ENCODE measurements at places on chromosomes 2 and 18. TPM values are rescaled to one million over a fixed set of nuclear protein-coding genes. Genes with fewer than 3 reads are reported as not detected.

The COL4A4 gene
- total RNA-seq = 3.0 TPM

The TMEM247 gene
- total RNA-seq = not detected

The TDRD15 gene
- not detected for total RNA-seq

The CYP27A1 gene
- total RNA-seq = 3.3 TPM

DNA sequence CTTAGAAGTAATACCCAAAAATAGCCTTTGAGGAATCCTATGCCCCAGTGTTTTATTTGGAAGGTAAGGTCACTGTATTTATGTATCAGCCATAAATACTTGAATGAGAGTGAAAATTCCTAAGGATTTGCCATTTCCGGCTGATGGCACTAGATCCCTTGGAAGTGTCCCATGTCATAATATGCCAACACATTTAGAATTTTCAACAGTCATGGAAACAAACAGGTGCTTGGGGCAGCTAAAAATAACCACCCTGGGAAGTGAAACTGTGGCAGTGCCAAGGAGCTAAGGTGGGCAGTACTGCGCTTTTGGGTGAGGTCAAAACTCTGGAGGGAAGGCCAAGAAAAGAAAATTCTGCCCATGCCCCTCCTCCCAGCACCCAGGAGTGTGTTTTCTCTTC is 80.2 kb downstream of the TCF7L1 start:
- no peaks in the 10 kb centered on the region for H3K27me3 ChIP-seq
- H3K4me1 ChIP-seq = no peaks in the 10 kb centered on the region
- no peak overlapping the region for H3K4me3 ChIP-seq
- H3K27ac ChIP-seq = no peak overlapping the region
- DNase-seq = no peak

DNA sequence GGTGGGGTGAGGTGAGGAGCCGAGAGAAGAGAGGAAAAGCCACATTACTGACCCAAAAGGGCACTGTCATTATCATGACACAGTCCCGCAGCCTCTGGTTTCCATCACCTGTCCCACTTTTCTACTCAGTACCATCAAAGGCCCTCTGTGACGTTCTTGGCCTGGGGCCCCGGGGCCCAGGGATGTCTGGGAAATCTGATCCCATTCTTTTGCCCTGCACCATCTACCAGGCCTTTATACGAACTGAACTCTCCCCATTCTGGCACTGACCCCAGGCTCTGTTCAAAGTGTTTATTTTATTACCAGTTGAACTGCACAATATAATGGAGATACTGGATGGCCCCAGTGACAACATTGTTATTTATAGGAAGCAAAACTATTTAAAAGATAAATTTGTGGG is 89.1 kb downstream of the COL6A3 start:
- H3K36me3 ChIP-seq = no peaks in the 10 kb centered on the region
- no peaks in the 10 kb centered on the region for H3K4me1 ChIP-seq
- H3K27ac ChIP-seq = peak overlapping the region; percentile 26
- no peak overlapping the region for H3K4me3 ChIP-seq
- no peaks in the 10 kb centered on the region for H3K27me3 ChIP-seq
- DNase-seq = no peak

- no peaks in the 10 kb centered on the region for H3K36me3 ChIP-seq
- DNase-seq = no peak
- H3K27me3 ChIP-seq = no peaks in the 10 kb centered on the region
- H3K27ac ChIP-seq = no peak overlapping the region
These were observed 39.3 kb upstream of the NRXN1 start for GRCh38 chr2:51071191-51071590.

- no peaks in the 10 kb centered on the region for H3K27me3 ChIP-seq
- no peaks in the 10 kb centered on the region for H3K4me1 ChIP-seq
- no peak overlapping the region for H3K4me3 ChIP-seq
- no peak overlapping the region for H3K27ac ChIP-seq
- DNase-seq = no peak
These were observed 25.6 kb downstream of the ZNF407 start for GRCh38 chr18:74623047-74623816.

- no peaks in the 10 kb centered on the region for H3K36me3 ChIP-seq
- no peaks in the 10 kb centered on the region for H3K27me3 ChIP-seq
- H3K27ac ChIP-seq = no peak overlapping the region
- no peak for DNase-seq
These were observed 523.1 kb upstream of the HS6ST1 start for GRCh38 chr2:128841803-128842202.

- no peaks in the 10 kb centered on the region for H3K4me1 ChIP-seq
- no peak overlapping the region for H3K27ac ChIP-seq
- H3K27me3 ChIP-seq = no peaks in the 10 kb centered on the region
- no peak for DNase-seq
- no peak overlapping the region for H3K4me3 ChIP-seq
- peaks cover 5% of the 10 kb centered on the region for H3K36me3 ChIP-seq
These were observed 41.4 kb downstream of the STEAP3 start for GRCh38 chr2:119264781-119265692.

DNA sequence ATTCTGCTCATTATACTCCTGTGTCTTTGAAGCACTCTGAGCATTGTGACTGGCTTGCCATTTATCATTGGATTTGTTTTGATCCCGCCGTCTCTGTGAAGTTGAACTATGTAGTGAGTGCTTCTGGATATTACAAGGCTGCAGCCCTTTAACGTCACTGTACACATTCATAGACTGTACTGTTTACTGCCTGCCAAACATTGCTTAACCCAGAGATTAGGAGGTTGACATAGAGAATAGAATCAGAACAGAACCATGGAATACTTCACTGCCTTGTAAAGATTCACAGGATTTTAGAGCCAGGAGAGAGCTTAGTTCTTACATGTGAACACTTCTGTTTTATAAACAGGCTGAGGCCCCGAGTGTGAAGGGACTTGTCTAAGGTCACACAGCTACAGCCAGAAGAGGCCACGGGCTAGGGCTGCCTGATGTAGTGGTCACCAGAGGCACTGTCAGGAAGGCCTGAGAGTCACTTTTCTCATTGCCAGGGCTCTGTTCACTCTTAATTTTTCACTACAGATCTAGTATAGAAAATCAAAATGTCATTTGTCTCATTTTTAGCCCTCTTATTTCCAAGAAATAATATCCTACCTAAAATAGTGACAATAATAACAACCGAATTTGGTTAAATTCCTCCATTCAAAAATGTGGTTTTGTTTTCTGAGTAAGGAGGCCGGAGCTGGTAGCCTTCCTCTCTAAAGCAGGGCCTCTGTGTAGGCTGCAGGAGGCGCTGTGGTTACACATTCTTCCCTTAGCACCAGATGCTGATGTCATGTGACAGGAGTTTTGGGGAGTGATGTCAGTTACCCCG is 87.9 kb downstream of the UGGT1 start:
- no peak overlapping the region for H3K4me3 ChIP-seq
- no peaks in the 10 kb centered on the region for H3K27me3 ChIP-seq
- peak overlapping the region; percentile 75 for H3K27ac ChIP-seq
- peaks cover 70% of the 10 kb centered on the region for H3K36me3 ChIP-seq
- H3K4me1 ChIP-seq = peaks cover 9% of the 10 kb centered on the region

- H3K4me3 ChIP-seq = no peak overlapping the region
- no peak overlapping the region for H3K27ac ChIP-seq
- H3K27me3 ChIP-seq = no peaks in the 10 kb centered on the region
These were observed 667.1 kb downstream of the IRS1 start for GRCh38 chr2:226132323-226133215.

GRCh38 chr2:171587567-171587966 is 65.3 kb downstream of the CYBRD1 start:
- H3K27me3 ChIP-seq = no peaks in the 10 kb centered on the region
- no peak for DNase-seq

DNA sequence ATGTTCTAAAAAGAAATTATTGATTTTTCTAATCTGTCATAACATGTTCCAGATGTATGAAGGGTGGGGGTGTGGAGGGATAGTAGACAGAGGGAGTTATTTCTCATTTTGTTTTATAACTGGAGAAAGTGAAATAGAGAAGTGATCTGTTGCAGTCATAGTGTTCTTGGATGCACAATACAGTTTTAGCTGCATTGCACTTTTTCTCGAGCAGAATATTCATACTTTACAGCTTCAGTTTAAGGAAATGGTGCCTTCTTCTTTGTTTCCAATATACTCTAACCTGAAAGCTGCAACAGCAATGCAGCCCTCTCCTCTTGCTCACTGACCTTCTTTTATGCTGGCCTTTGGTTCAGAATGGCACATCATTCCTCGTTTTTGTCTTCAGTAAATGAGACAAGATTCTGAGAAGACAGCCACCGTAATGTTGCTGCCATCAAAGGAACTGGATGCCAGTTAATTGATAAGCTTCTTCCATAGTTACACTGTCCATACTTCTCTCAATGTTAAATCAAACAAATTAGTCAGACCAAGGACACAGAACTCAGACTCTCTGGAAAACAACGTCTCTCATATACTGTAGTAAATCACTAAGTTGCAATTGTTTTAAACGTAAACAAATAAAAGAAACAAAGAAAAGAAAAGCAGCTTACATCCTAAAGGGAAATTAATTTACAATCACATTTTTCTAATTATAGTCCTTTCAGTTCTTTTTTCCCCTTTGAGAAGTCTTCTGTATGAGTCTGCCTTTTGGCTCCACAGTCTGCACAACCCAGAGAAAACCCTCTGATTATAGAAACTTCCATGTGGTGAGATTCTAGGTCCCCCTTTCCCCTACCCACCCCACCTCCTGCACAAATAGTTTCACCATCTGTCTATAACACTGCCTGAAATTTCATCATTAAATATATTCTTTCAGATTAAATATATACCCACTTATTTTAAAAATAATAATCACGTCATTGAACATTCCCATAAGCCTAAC is 97.4 kb upstream of the UGP2 start:
- H3K27me3 ChIP-seq = no peaks in the 10 kb centered on the region
- H3K4me3 ChIP-seq = no peak overlapping the region
- no peak for DNase-seq

- H3K27me3 ChIP-seq = no peaks in the 10 kb centered on the region
- H3K36me3 ChIP-seq = no peaks in the 10 kb centered on the region
- H3K4me1 ChIP-seq = no peaks in the 10 kb centered on the region
- no peak for DNase-seq
- H3K4me3 ChIP-seq = no peak overlapping the region
- H3K27ac ChIP-seq = no peak overlapping the region
These were observed 4.7 kb downstream of the GNLY start for GRCh38 chr2:85698880-85699254.

DNA sequence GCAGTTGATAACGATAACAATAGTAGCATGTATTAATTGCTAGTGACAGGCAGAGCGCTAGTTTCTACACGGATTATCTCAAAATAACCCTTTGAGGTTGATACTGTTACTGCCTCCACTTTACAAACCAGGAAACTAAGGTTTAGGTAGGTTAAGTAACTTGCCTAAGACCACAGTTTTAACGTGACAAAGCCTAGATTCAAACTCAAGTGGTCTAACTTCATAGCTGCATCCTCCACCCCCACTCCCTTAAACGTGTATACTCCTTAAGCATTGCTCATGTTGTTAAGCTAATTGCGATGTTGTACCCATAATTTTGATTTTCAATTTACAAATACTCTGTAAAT is 1.2 kb downstream of the ME2 start:
- H3K4me3 ChIP-seq = peak overlapping the region; percentile 51
- no peaks in the 10 kb centered on the region for H3K27me3 ChIP-seq
- DNase-seq = no peak
- H3K27ac ChIP-seq = peak overlapping the region; percentile 85
- peaks cover 21% of the 10 kb centered on the region for H3K4me1 ChIP-seq
- no peaks in the 10 kb centered on the region for H3K36me3 ChIP-seq

- DNase-seq = no peak
- H3K27me3 ChIP-seq = peaks cover 10% of the 10 kb centered on the region
- no peaks in the 10 kb centered on the region for H3K36me3 ChIP-seq
These were observed 100.5 kb upstream of the LMAN1 start for GRCh38 chr18:59459369-59460071.

GRCh38 chr2:74033375-74033774 is 48.7 kb downstream of the TET3 start:
- no peak overlapping the region for H3K4me3 ChIP-seq
- no peak for DNase-seq
- no peaks in the 10 kb centered on the region for H3K27me3 ChIP-seq
- no peaks in the 10 kb centered on the region for H3K4me1 ChIP-seq
- no peaks in the 10 kb centered on the region for H3K36me3 ChIP-seq

DNA sequence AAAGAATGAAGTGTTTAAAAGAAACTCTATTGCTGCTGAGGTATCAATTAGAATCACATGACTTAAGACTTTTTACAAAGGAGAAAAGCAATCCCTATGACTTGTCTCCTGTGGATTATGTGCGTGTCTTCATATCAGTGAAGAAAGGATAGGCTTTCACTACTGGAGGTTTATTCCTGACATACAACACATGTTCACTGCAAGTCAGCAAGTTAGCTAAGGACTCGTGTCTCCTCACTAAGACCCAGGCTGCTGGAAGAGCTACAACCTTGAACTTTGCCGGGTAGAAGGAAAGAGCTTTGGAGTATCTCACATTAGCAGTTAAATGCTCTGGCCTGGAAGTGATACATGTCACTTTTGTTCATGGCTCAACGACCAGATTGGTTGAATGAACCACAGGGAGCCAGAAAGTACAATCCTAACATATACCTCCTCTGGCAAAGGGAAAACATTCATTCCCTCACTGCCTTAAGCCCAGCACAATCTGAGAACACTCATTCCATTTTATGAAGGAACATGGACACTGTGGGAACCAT is 215.3 kb downstream of the RNF152 start:
- no peaks in the 10 kb centered on the region for H3K4me1 ChIP-seq
- H3K27me3 ChIP-seq = no peaks in the 10 kb centered on the region
- no peak overlapping the region for H3K4me3 ChIP-seq
- no peaks in the 10 kb centered on the region for H3K36me3 ChIP-seq
- no peak overlapping the region for H3K27ac ChIP-seq
- DNase-seq = no peak

DNA sequence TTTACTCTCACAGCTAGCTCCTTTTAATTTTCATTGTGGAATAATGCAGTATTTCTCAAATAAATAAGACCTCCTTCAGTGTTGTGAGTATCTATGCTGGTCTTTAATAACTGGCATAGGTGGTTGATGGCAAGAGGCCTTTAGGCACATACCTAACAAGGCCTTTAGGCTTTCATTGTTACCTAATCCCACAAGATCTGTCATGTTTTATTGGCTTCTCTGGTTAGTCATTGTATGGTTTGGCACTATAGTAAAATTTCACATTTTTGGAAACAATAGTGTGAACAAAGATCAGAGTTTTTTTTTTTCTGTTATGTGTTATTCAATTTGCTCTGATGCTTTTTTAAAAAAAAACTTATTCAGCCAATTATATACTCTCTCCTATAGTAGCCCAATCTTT is 89.8 kb upstream of the NEUROD1 start:
- no peak overlapping the region for H3K4me3 ChIP-seq
- no peak overlapping the region for H3K27ac ChIP-seq
- H3K27me3 ChIP-seq = no peaks in the 10 kb centered on the region
- H3K4me1 ChIP-seq = no peaks in the 10 kb centered on the region
- no peak for DNase-seq

- H3K4me3 ChIP-seq = no peak overlapping the region
- H3K27ac ChIP-seq = no peak overlapping the region
These were observed 19.3 kb downstream of the TTC39C start for GRCh38 chr18:24033641-24034412.

DNA sequence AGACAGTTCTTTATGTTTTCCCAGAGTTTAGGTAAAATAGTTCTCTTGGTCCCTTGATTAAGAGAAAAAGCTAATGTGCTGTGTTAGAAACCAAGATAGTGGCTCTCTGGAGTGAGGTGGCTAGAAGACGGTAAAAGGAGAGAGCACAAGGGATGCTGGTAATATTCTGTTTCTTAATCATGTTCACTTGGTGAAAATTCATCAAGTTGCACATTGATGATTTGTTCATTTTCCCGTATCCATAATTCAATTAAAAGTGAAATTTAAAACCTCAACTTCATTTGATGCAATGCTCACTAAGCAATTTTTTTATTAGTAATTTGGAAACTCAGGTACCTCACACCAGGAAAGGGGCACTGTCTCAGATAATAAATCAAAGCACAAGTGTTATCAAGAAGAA is 113.8 kb downstream of the NBAS start:
- H3K4me1 ChIP-seq = peaks cover 5% of the 10 kb centered on the region
- no peak overlapping the region for H3K4me3 ChIP-seq
- no peaks in the 10 kb centered on the region for H3K27me3 ChIP-seq
- peaks cover 3% of the 10 kb centered on the region for H3K36me3 ChIP-seq
- DNase-seq = no peak
- peak overlapping the region; percentile 53 for H3K27ac ChIP-seq
